ENCODE measurements at places on chromosomes 2 and 18. TPM values are rescaled to one million over a fixed set of nuclear protein-coding genes. Genes with fewer than 3 reads are reported as not detected.

DNA sequence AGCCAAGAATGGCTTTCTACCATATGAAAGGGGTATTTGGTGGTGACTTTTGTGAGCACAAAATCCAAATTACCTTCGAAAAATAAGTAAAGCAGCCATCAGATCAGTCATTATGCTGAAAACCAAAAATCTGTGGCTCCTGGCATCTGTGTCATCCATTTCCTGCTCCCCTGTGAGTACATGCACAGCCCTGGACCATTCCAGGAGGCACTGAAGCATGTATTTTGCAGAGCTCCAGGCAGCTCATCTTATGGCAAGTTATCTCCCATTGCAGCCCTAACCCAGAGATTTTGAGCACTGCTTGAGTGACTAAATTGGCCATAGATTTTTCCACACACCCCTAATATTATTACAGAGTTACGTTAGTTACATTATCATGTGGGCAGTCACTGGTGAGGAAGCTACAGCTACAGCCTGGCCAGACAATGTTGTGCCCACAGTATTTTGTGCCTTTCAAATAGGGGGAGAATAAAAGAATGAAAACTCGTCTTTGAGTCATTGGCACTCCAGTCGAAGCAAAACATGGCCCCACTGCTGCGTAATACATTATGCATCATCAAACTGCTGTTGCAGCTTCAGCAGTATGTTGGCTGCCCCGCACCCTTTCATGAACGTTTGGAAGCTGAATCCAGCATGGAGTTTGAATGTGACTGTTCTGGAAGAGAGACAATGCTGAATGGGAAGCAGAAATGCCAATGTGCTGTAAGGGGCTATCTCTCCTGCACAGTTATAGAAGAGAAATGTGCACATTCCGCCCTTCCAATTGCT is 702.2 kb downstream of the RNF144A start:
- H3K27ac ChIP-seq = no peak overlapping the region
- no peaks in the 10 kb centered on the region for H3K4me1 ChIP-seq
- H3K4me3 ChIP-seq = no peak overlapping the region
- no peak for DNase-seq

DNA sequence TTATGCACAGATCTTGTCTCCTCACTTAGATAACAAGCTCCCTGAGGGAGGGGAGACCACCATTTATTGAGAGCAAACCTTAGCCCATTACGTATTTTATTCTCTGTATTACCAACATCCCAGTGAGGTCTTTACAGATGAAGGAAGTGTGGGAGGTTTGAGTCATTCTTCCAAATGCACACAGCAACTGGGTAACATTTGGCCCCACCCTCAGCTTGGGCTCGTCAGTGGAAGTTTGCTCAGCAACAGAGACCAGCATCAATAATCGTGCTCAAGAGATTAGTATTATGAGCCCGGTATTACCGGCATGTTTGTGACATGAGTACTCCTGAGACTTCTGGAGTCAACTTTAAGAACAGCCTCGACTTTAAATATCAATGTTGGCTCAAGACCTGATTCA is 168.6 kb downstream of the ETAA1 start:
- H3K27me3 ChIP-seq = no peaks in the 10 kb centered on the region
- no peak for DNase-seq
- H3K27ac ChIP-seq = no peak overlapping the region

- H3K27ac ChIP-seq = no peak overlapping the region
- H3K4me1 ChIP-seq = no peaks in the 10 kb centered on the region
- H3K27me3 ChIP-seq = no peaks in the 10 kb centered on the region
Observed at GRCh38 chr2:62486439-62486765, 19.6 kb downstream of the TMEM17 start.

GRCh38 chr2:38149531-38149930 is 73.6 kb upstream of the CYP1B1 start:
- no peak overlapping the region for H3K4me3 ChIP-seq
- no peak for DNase-seq
- H3K36me3 ChIP-seq = no peaks in the 10 kb centered on the region
- no peaks in the 10 kb centered on the region for H3K27me3 ChIP-seq

GRCh38 chr2:152453129-152453911 is 118.3 kb downstream of the FMNL2 start:
- H3K36me3 ChIP-seq = no peaks in the 10 kb centered on the region
- H3K4me3 ChIP-seq = no peak overlapping the region
- no peak for DNase-seq
- no peaks in the 10 kb centered on the region for H3K4me1 ChIP-seq
- no peak overlapping the region for H3K27ac ChIP-seq

GRCh38 chr2:147351784-147352183 is 493.0 kb upstream of the ACVR2A start:
- H3K27me3 ChIP-seq = no peaks in the 10 kb centered on the region
- H3K27ac ChIP-seq = no peak overlapping the region
- H3K36me3 ChIP-seq = no peaks in the 10 kb centered on the region

GRCh38 chr2:204325468-204325867 is 219.8 kb upstream of the PARD3B start:
- no peaks in the 10 kb centered on the region for H3K36me3 ChIP-seq
- DNase-seq = peak; percentile 74
- no peak overlapping the region for H3K27ac ChIP-seq

Gene SATB2
- 178 TPM for total RNA-seq

Gene SMYD5
- 18.9 TPM for total RNA-seq

Gene COMMD1
- total RNA-seq = 24.4 TPM

All from colonic mucosa (tissue), 4 donors.